ENCODE measurements at places on chromosomes 4 and X.

DNA sequence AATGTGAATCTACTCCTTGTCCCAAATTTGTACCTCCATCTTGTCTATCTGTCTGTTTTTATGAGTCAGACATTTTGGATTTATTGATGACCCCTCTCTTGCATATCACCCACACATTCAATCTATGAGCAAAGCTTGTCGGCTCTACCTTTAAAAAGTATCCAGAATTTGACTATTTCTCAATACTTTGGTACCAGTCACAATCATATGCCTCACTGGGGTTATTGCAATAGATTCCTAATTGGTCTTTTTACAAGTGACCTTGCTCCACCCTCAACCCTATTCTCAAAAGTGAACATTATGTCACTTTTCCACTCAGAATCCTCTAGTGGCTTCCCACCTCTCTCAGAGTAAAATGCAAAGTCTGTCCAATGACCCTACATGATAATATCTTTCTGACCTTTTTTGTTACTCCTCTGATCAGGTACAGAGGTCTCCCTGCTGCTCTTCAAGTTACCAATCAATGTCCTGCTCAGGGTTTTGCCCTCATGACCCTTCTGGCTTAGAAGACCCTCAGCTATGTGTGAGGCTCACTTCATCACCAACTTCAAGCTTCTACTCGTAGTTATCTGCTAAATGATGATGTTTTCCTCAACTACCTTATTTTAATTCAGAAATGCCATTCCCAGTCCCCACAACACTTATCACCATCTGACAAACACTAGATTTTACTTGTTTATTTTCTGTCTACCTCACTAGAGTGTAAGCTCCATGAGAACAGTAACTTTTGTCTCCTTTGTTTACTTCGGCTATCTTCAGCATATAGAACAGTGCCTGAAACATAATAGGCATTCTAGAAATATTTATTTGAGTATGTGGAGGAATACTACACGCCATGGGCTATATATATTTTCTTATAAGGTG lies 22.4 kb downstream of the AFP start:
- no peak for DNase-seq

- no peak for DNase-seq
Measured at GRCh38 chrX:81120936-81121371, 80.8 kb downstream of the HMGN5 start.

DNA sequence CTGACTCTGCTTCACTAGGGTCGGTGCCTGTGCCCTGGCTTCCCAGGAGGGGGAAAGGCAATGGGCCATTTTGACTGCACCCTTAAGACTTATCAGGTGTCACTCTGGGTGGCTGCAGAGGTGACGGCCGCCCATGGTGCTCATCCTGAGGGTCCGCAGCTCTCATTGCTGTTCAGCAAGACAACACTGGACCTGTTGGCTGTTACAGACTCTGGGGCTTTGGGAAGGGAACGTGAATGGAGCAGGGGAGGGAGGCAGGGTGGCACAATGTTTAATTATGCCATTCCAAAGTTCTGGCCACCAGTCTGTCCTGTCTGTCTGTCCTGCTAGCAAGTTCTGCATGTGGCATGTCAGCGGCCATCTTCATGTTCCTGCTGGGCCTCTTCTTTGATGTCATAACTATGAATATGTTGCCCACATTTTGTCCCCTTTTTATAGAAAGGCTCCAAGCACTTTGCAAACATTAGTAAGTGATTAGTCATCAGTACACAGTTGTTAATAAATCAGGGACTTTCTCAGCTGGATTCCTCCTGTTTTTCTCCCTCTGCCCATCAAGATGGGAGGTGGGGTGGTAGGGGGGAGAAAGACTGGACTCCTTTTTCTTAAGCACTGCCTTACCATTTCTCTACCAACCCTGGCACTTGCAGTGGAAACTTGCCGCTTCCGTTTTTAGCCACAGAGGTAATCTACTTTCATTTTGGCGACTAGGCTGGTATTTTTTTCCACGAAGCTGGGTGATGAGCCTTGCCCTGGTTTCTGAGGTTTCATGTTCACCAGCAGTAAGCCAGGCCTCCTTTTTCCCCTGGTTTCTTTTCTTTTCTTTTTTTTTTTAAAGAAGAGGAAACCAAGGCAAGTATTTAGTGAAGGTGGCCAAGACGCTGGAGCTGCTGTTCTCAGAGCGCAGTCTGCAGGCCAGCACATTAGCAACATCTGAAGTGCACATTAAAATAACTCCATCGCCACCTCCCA lies 88.6 kb upstream of the TRIM2 start:
- DNase-seq: peak; percentile 60

- DNase-seq: peak; percentile 41
Measured at GRCh38 chrX:16786791-16787735, 797 bp downstream of the TXLNG start.

DNA sequence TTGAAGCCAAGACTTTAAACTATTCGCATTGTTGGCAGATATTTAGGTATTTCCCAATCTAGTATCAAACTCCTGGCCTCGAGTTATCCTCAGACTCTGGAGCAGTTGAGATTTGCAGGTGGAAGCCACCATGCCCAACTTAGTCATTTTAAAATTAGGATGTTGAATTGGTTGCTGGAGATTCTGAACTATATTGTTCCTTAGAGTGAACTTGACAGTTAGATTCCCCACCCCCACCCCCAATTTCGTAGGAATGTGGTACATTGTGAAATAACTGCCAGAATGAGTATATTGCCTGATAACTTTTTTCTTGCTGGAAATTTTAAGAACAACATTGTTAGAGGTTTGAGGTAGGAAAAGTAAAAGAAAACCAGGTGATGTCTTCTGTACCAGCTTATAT lies 2.3 kb downstream of the NOCT start:
- DNase-seq: no peak

DNA sequence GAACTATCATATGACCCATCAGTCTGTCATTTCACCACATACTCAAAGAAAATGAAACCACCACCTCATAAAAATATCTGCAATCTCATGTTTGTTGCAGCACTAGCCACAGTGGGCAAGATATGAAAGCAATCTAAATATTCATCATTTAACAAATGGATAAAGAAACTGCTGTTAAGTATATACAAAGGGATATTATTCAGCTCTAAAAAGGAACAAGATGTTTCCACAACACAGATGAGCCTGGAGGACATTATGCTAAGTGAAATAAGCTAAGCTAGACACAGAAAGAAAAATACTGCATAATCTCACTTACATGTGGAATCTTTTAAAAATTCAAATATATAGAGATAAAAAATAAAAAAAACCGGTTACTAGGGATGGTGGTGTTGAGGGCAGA lies 108.2 kb upstream of the BRWD3 start:
- no peak for DNase-seq

- no peak for DNase-seq
Measured at GRCh38 chr4:17060230-17060629, 161.8 kb upstream of the LDB2 start.

- DNase-seq: no peak
Measured at GRCh38 chr4:130044788-130045531, 949.0 kb downstream of the C4orf33 start.

DNA sequence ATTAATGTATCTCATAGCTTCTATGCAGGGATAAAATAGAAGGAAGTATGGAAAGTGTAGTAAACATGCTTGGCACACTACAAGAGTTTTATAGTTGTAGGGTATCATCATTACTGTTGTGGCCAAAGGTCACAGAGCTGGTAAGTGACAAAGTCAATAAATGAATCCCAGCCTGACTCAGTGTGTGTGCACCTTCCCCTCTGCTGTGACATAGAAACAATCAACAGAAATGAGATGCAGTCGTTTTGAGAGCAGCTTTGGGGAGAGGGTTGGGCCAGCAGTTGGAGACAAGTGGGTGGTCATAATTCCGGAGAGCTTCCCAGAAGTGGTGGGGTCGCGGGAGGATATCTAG lies 82.4 kb upstream of the RBPJ start:
- DNase-seq: no peak

DNA sequence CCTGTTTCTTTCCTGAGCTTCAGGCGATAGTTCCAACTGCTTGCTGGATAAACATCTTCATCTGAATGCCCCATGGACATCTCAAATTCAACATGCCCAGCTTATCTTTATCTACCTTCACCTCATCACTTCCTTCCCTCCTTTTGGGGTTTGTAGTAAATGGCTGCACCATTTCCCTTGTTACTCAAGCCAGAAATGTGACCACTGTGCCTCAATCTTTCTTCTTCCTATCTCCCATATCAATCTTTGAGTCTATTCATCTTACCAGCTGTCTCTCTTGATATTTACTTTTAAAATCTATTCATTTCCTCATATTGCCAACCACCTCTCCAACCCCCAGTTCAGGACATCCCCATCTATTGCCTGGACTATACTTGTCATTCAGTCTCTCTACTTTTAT lies 155.4 kb downstream of the PPA2 start:
- DNase-seq: no peak

DNA sequence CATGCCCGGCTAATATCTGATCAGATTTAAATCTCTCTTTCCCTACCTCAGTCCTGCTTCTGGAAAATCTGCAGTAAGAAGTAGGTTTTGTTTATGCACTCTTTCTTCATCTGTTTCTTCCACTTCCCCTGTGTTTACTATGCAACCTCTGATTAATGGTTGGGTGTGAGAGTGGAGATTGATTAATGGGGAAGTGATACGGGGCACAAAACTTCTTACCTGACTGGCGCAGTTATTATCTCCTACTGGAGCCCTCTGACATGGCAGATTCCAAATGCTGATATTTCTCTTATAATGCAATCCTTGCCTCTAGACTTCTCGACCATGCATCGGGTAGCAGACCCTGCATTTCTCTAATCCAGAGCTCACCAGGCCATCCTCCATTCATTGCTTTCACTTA lies 60.2 kb upstream of the HPGD start:
- no peak for DNase-seq

DNA sequence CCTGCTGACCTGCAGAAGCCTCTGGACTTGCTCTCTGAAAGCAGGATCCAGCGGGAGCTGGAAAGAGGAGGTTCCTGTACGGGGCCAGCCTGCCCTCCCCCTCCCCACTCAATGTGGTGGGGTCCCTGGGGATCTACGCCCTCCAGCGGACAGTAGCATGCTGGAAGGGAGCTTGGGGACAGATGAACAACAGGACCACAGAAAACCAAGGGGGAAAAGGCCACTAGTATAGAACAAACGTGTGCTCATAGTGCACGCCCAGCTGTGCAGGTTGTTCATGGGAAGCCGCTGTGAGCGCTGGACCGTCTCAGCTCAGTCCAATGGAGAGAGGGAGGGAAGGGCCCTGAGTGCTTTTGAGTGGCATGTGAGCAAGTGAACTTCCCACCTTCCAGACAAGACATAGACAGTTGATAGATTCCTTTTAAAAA lies 15.8 kb downstream of the HMX1 start:
- no peak for DNase-seq

GRCh38 chr4:13570916-13571315 lies 26.6 kb upstream of the NKX3-2 start:
- no peak for DNase-seq

- DNase-seq: no peak
Measured at GRCh38 chrX:140149761-140150160, 184.4 kb upstream of the CXorf66 start.

DNA sequence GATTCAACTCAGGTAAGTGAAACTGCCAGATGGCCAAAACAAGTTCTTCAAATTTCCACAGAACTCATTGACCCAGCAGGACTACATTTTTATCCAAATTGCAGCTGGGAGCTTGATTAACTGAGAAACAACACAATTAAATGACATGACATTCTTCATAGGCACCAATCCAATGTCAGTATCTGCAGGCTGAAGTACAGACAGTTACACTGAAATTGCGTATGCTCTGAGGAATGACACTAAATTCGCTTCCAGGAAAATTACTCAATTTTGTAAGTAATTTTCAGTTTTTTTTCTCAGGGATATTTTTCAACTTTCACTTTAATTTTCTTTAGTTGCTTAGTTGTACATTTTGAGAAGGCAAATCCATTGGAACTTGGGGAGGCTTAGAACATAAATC lies 4.5 kb downstream of the C1GALT1C1 start:
- DNase-seq: no peak

GRCh38 chrX:14309431-14309830 lies 219.9 kb upstream of the GLRA2 start:
- no peak for DNase-seq

GRCh38 chr4:158775091-158775651 lies 6.3 kb downstream of the FNIP2 start:
- no peak for DNase-seq

DNA sequence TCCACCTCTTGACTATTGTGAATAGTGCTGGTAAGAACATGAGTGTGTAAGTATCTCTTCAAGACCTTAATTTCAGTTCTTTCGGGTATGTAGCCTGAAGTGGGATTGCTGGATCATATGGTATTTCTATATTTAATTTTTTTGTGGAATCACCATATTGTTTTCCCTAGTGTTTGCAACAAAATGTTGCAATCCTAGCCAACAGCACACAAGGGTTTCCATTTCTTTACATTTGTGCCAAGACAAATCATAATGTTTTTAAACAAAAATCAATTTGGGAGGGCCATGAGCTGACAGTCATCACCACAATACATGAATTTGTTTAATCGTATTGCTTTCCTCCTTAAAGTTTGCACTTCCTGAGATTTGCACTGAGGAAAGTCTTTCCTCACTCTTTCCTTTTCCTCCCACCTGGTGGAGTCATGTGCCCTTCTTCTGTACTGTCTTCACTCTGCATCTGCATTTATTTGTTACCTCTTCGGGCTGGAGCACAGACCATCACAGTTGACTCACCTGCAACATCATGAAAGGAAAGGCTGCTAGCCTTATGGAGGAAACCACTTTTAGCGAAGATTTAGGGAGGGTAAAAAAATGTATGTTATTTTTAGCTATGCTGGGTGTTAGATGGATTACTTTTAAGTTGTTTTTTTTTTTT lies 269.4 kb downstream of the DCTD start:
- DNase-seq: no peak

- DNase-seq: no peak
Measured at GRCh38 chrX:151912780-151913179, at the start of gene MAGEA4. MAGEA4 (plus strand) TSS chrX:151912889; CDS start chrX:151923665, 10,776 bp downstream.

DNA sequence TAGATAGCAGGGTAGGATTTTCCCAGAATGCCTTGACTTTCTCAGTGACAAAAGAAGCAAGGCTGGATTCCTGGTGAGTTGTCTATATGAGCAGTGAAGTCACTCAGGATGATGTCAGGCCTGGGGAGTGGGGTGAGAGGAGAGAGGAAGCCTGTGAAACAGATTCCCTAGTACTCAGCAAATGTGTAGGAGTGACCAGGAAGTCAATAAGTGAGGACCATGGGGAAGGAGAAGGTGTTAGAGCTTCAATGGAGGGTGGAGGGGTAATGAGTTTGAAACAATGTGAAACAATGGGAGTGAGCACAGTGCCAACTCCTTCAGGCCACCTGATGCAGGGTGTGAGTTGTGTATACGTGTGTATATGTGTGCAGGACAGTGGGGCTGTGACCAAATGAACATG lies 2.4 kb upstream of the SLC9A6 start:
- DNase-seq: no peak

- DNase-seq: no peak
Measured at GRCh38 chrX:10591363-10592335, 28.7 kb downstream of the MID1 start.

GRCh38 chr4:8727546-8728510 lies 135.3 kb downstream of the CPZ start:
- DNase-seq: no peak

DNA sequence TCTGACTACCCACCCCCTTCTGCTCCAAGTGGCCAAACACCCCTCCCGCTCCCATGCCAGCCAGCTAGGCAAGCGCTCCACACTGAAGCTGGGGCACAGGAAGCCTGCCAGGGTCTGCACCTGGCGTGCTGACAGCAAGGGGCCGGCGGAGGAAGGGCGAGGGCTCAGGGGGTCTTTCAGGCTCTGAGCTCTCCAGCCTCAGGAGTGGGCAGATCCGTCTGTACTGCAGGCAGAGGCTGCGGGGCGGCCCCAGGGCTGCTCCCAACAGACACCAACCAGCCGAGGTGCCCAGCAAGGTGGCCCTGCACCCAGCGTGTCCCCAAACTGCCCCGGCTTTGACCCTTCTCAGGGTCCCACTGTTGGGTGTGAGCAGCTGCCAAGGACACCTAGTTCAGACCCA lies 14.8 kb downstream of the FAM53A start:
- no peak for DNase-seq
